ENCODE measurements at places on chromosomes 3 and 15. TPM values are rescaled to one million over a fixed set of nuclear protein-coding genes. Genes with fewer than 3 reads are reported as not detected.

DNA sequence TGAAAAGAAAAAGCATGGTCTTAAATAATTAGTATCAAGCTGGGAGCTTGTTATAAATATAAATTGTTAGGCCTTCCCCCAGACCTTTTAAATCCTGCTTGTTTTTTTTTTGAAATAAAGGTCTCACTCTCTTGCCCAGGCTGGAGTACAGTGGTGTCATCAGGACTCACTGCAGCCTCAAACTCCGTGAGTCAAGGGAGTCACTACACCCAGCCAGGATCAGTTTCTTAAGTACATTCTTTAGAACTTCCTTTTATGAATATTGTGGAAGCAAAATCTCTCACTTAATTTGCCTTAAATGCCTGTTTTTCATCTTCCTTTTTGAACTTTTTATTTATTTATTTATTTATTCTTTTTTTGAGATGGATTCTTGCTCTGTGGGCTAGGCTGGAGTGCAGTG, 20.8 kb upstream of the DENND4A start:
- DNase-seq = no peak

DNA sequence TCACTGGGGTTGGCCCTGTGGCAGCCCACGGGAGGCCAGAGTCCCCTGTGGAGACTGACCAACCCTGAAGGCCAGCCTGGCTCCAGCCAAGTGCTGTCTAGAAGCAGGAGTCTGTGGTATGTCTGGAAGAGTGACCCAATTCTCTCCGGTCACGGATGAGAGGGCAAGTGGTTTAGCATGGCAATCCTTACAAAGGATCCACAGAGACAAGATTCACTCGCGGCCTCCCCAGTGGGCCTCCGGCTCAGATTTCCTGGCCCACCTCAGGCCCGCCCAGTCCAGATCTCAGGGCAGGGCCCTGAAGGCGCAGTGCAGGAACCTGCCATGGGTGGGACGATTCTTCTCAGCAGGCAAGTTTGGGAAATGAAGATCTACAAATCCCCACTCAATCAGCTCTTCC, 5.0 kb upstream of the BCL2L10 start:
- DNase-seq = no peak

DNA sequence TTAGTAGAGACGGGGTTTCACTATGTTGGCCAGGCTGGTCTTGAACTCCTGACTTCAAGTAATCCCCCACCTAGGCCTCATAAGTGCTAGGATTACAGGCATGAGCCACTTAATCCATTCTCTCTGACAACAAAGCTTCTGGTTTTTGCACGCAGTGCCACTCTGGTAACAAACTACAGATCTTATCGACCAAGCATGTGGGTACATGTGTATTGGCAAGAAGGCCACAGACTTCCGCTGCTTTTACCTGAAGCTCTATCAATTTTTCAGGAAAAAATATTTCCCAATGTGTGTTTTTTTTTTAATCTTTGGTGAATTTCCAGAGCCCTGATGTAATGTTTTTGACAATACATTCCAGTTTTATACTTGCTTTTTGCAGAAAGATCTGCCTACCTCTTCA, 182.5 kb downstream of the PCCB start:
- DNase-seq = no peak

- DNase-seq = no peak
Observed at GRCh38 chr15:69090197-69090948, 70.1 kb upstream of the GLCE start.

- DNase-seq = no peak
Observed at GRCh38 chr3:171183042-171183441, 156.5 kb upstream of the SLC2A2 start.

GRCh38 chr15:71079208-71080044, 35.8 kb upstream of the THSD4 start:
- DNase-seq = no peak

DNA sequence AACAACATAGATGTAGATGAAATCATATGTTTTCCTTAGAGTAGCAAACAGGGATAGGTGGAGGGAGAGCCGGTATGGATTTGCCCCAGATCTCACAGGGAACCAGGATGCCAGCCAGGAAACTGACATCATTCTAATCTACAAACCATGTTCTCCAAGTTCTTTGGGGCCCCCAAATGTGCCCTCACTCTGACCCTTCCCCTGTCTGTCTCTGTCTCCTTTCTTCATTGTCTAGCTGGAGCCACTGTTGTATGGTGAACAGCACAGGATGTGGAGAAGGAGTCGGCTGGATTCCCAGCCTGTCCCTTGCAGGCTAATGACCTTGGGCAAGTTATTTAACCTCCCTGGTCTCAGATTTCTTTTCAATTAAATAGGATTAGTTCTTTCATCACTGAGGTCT, 962 bp downstream of the ATP13A5 start:
- no peak for DNase-seq

DNA sequence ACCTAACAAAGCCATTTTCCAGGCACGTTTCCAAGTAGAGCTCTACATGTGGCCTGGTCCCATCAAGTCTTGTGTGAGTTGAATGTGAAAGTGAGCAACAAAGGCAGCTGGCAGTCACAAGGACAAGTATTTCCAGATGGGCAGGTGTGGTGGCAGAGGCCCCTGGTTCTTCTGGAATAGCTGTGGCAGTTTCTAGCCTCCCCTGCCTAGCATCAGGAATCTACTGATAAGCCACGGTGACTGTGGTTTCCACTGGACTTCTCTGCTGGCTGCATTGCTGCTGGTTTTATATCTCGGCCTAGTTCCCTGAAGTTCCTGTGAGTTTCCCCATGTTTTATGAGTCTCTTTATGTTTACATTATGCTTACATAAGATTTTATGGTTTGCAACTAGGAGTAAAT, 117.7 kb downstream of the GOLIM4 start:
- DNase-seq = no peak

- DNase-seq = no peak
Observed at GRCh38 chr3:83625261-83625660, 1333.5 kb upstream of the CADM2 start.

DNA sequence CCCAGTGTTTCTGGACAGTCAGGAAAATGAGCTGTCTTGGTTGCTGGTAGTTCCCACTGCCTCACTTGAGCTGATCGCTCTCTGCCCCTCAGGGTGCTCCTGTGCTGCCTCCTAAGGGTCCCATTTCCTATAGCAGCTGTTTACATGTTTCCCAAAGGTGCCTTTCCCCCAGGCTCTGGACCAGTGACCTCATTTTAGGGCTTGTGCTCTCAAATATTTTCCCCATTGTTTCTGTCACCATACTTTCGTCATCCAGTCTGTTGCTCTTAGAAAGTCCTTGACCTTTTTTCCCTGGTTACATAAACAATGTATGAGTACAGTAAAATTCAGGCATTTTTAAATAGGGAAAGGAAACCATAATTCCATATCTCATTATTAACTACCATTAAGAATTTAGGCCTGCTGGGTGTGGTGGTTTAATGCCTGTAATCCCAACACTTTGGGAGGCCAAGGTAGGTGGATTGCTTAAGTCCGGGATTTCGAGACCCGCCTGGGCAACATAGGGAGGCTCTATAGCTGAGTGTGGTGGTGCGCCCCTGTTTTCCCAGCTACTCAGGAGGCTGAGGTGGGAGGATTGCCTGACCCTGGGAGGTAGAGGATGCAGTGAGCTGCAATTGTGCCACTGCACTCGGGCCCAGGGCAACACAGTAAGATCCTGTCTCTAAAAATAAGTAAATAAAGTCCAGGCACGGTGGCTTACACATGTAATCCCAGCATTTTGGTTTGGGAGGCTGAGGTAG, 11.7 kb downstream of the RAD54L2 start:
- no peak for DNase-seq

DNA sequence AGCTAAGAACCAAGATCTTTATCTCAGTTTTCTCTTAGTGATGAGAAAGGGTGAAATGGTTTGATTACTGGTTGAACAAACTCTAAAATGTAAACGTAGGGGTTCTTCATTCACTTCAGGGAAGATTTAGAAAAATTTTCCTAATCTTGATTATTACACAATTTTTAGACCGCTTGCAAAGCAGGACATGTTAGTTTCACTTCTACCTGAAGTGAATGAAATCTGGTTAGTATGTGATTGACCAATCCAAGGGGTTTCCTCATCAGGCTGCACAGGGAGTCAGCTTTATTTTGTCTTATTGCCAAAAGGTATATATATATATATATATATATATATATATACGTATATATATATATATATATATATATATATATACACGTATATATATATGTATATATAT, 740.4 kb downstream of the TUSC7 start:
- DNase-seq = no peak

DNA sequence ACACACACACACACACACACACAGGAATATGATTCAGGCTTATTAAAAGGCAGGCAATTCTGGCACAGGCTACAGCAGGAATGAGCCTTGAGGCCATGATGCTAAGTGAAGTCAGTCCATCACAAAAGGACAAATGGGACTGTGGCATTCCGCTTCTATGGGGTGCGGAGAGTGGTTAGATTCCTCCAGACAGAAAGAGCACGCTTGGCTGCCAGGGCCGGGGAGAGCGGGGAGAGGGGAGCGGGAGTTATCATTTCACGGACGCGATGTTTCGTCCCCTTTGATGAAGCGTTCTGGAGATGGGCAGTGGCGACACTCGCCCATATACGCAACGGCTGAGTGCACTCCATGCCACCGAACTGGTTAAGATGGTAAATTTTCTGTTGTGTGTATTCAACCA, 58.5 kb upstream of the FAM174B start:
- no peak for DNase-seq

The ZFYVE19 gene
- 25.2 TPM for total RNA-seq

The ZNF774 gene
- 9.5 TPM for total RNA-seq

The DRD3 gene
- total RNA-seq = not detected

All from progenitor cell of endocrine pancreas (in vitro differentiated cells).